AG04450 (cell line): ENCODE measurements at places on chromosomes 16 and 17.

DNA sequence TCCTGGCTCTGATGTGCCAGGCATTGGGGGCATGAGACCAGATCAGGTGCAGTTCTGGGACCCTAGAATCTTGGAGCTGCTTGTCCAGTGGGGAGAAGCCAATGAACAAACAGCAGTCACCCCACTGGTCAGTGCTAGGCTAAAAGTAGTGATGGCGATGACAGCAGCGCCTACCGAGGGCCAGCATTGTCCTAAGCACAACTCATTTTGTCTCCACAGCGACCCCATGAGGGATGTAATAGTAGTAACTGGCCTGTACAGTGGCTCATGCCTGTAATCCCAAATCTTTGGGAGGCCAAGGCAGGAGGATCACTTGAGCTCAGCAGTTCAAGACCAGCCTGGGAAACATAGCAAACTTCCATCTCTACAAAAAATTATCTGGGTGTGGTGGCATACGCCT is 6.2 kb downstream of the SMCR8 start:
- DNase-seq: no peak

- DNase-seq: no peak
These were observed at the start of gene KCNJ12 for GRCh38 chr17:21376081-21376758. TSS of gene KCNJ12 (plus strand) at chr17:21376357. CDS start at chr17:21415343, 38,986 bp downstream.

DNA sequence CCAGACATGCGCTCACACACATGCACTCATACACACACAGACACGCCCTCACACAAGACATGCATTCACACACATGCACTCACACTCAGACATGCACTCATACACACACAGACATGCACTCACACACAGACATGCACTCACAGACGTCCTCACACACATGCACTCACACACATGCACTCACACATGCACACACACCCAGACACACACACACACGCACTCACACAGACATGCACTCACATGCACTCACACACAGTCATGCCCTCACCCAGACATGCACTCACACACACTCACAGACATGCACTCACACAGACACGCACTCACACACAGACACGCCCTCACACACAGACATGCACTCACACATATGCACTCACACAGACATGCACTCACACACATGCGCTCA is 2.1 kb upstream of the ZNF469 start:
- no peak for DNase-seq

GRCh38 chr17:49277638-49278037 is 47.1 kb upstream of the PHOSPHO1 start:
- DNase-seq: no peak

DNA sequence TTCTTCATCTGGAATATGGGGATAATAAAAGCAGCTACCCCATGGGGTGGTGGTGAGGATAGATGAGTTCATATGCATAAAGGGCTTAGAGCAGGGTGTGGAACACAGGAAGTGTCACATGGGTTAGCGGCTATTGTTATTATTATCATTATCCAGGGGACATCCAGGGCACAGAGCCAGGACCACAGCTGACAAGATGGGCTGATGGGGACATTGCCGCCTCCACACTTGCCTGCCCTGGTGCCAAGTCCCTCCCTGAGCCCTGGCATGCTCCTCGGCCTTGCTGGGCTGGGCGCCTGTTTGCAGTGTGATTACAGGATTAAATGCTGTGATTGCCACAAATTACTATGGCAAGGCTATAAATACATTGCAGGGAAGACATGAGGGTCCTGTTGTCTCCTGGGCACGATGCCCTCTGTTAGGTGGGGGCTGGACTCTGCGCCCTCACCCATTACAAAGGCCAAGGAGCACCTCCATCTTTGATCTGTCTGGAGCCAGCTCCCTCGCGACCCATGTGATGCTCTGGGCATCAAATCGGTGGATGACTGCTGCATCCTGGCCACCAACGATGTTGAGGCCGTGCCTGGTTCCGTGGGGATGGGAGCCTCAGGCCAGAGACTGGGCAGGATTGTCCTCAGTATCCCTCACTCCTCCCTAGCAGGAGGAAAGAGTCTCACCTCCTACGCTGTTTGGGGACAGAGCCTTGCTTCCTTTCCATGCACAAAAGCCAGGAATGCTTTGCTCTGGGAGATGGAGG is 43.2 kb downstream of the PIMREG start:
- no peak for DNase-seq

- DNase-seq: no peak
These were observed 10.9 kb upstream of the FAM171A2 start for GRCh38 chr17:44374306-44375195.

- DNase-seq: no peak
These were observed 44.3 kb upstream of the PVALEF start for GRCh38 chr17:81120695-81121621.

- DNase-seq: no peak
These were observed 40.1 kb upstream of the SLC38A10 start for GRCh38 chr17:81334987-81335772.
